LNCaP clone FGC (cell line): ENCODE measurements at places on chromosomes 6 and 20.
A peak's percentile ranks its signal among the peaks of the same experiment; 100 is the strongest.

- no peak for DNase-seq
These were observed 16.3 kb downstream of the PTPN1 start for GRCh38 chr20:50526403-50526989.

GRCh38 chr6:113587078-113587699 lies 270.0 kb upstream of the MARCKS start:
- DNase-seq: no peak

GRCh38 chr6:19424853-19425252 lies 412.3 kb upstream of the ID4 start:
- DNase-seq: no peak

DNA sequence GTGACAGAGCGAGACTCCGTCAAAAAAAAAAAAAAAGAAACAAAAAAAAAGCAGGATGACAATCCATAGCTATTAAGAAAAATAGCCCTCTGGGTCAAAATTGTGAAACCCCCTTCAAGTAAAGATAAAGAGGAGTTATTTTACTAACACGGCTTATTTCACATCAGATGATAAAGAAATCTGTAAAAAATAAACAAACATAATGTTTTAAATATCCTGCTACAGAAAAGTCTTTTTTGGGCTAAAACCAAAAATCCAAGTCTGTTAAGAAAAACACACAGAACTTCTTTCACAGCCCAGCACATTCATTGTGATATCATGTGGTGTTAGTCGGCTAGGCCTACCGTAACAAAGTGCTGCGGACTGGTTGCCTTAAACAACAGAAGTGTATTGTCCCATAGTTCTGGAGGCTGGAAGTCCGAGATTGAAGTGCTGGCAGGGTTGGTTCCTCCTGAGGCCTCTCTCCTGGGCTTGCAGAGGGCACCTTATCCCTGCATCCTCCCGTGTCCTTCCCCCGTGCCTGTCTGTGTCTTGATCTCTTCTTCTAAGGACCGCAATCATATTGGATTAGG lies 239.2 kb upstream of the TAB2 start:
- no peak for DNase-seq

DNA sequence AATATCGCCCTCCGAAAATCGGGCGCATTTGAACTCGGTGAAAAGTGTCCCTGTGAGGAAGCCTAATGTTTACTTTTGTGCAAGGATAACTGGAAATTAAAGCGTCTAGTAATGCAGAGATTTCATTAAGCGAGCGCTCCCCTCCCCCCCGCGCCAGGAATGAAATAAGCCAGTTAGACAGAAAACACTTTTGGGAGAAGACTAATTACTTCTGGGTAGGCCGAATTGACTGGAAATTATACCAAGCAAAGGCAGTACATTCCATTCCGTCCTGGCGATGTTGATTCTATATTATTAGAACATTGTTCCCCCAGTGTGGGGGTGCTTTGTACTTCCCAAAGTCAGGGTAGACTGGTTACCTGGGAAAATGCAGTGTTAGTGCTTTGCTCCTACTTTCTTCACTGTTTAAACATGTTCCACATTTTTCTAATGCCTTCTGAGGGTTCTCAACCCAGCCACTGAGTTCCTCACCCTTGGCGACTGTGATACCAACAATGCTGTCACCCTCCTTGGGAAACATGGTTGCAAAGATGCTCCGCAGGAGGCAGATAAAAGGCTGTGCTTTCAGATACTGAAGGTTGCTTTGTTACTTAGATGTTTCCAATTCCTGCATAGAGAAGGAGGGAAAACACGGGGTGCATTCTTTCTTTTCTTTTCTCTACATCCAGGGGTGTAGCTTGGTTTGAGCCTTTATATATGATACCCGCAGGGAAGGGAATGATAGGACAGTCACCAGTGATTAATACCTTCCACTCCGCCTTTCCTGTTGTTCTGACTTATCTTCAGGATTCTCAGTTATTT lies 2.6 kb downstream of the GJA1 start:
- DNase-seq: no peak

- no peak for DNase-seq
These were observed 109.6 kb downstream of the DLL1 start for GRCh38 chr6:170181338-170181690.

DNA sequence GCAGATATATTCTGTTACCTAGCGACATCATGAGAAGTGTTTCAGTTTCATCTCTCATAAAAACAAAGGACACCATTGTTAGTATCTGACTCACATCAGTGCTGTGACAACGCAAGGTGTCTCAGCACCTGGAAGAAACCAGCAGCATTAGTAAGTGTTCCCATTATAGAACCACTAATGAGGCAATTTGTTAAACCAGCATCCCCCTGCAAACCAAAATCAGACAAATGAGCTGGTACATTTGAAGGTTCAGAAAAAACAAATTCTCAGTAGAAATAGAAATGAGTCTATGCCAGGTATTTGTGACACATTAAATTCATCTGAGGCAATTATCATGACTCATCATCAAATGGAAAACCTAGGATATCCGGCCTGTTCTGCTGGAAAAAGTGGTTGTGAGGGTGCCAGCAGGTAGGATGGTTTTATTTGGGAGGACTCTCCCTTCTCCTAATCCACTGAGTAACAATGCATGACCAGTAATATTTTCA lies 151.7 kb downstream of the TMEM200A start:
- no peak for DNase-seq

GRCh38 chr6:134363323-134364039 lies 45.6 kb upstream of the SGK1 start:
- DNase-seq: no peak

- no peak for DNase-seq
These were observed 56.4 kb downstream of the SNRNP48 start for GRCh38 chr6:7646394-7646793.

DNA sequence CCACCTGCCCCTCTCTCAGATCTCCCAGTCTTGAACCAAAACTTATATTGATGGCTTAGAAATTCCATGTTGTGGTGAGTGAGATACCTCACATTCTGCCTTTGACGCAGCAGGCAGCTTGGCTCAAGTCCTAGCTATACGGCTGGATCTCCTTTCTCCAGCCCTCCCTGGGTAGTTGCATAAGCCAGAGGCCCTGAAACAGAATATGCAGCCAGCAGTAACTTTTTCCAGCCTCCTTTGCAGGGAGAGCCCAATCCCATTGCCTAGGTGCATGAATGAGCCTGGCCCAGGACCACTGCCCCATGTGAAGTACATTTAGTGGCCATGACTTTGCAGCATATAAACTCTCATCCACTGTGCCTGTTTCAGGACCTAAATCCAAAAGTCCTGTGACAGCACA lies 202.2 kb upstream of the CDYL start:
- DNase-seq: no peak

GRCh38 chr20:58420798-58421496 lies 31.9 kb downstream of the VAPB start:
- no peak for DNase-seq

DNA sequence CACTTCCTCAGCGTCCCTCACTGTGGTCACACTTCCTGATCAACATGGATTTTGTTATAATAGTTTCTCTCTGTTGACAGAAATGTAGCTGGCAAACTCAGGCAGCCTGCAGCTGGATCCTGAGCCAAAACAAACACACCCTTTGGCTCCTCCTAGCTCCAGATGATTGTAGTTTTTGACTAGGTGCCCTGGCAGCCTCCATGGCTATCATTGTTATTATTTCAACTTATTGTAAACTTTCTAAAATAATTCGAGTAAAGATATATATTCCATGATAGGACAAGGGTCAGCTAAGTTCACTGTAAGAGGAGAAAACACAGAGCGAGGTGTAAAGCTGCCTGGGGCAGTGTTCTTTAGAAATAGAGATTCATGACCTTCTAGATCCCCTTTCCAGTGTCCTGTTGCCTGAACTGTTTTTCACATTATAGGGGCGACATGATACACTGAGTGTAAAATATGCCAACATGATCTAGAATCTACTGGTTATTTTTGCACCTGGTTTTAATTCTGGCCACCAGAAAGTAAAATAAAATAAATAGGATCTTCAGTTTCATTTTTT lies 98.2 kb upstream of the HDGFL1 start:
- DNase-seq: peak; percentile 96

GRCh38 chr6:56745971-56746370 lies 103.3 kb upstream of the DST start:
- DNase-seq: no peak

DNA sequence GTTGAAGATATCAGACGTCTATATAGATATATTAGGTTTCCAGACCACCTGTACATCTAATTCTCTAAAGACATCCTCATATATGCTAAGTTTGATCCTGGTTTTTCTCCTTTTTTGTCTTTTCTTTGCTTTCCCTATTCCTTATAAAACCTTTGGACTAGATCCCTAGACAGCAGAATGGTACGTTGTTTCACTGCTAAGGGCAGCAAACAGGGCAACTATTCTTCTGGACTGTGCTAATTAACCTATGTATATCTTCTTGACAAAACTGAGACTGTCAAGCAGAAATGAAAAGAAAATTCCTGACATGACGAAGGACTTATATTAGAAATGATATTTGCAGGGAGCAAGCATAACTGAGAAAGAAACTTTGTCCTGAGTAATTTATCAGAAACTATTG lies 19.1 kb downstream of the ME1 start:
- DNase-seq: no peak

DNA sequence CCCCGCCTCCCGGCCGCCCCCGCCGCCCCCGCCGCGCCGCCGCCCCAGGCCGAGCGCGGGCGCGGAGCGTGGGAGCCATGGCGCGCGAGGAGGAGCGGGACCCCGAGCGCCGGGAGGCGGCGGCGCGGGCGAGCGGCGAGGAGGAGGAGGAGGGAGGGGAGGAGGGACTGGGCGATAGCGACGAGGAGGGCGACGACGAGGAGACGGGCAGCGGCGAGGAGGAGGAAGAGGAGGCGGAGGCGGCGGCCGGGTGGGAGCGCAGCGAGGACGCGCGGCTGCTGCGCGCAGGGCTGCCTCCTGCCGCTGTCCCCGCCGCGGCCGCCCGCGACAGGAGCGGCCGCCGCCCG lies at the start of gene SLC24A3:
TSS of gene SLC24A3 (plus strand) at position 174 of the 347 bp plus-strand sequence.
- no peak for DNase-seq

GRCh38 chr6:125818772-125819260 lies 28.1 kb downstream of the NCOA7 start:
- no peak for DNase-seq

DNA sequence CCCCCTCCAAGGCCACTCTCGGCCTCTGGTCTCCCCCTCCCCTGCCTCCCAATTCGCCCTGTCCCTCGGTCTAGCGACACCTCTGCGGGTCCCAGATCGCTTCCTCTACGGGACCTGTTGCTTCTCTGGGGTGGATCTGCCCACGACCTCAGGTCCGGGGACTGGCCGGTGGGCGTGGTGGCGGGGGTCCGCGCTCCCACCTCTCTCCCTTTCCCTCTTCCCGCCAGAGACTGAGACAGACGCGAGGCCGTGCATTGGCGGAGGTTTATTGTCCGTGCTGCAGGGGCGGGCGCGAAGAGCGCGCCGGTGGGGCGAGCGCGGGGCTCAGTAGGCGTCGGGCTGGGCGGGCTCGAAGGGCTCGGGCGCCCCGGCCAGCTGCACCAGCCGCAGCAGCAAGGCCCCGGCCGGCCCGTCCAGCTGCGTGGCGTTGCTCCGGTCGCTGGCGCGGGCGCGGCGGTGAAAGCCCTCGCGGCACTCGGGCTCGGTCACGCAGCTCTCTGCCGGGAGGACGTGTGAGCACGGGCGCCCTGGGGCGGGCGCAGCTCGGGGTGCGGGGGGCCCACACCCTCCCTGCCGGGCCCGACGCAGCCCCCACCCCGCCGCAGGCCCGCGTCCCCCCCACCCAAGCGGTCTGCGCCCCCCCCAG lies 2.1 kb downstream of the AVP start:
- no peak for DNase-seq

GRCh38 chr20:23456873-23457272 lies 4.2 kb upstream of the CST11 start:
- no peak for DNase-seq

- no peak for DNase-seq
These were observed 296.8 kb downstream of the TENT5A start for GRCh38 chr6:81455641-81456040.

DNA sequence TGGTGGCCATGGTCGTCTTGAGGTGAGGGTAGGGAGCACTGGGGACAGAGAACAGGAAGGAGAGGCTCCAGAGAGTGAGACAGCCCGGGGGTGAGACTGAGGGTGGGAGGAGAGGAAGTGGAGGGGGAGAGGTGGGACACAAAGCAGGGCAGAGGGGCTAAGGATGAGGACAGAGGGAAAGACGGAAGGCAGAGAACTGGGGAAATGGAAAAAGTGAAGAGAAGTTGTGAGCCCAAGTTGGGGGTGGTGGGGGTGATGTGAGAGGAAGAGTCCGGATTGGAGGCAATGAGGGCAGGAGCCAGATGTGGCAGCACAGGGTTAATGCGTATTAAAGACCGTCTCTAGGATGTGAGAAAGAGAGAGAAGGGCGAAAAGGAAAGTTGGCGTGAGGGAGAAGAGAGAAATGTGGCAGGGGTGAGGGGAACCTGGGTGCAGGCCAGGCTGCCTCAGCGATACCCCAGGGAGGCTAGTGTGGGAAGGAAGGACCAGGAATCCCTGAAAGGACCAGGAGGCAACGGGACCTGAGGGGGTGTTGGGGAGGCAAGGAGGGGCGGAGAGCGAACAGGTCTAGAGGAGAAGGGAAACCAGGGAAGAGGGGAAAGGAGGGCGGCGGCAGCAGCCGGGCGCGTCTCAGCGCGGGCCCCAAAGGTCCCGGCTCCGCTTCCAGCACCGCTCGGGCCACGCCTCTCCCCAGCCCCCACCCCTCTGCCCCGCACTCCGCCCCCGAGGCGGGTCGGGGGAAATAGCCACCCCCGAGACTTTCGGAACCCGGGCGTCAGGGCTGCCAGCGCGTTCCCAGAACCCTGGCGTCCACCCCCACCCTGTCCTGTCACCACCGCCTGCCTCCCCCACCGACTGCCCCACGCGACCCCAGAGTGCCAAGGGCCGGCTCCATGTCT lies at the start of gene PPP1R18:
TSS of gene PPP1R18 (minus strand) at position 637 of the 899 bp plus-strand sequence. CDS start at position 10, 627 bp downstream.
- no peak for DNase-seq

- DNase-seq: no peak
These were observed 1.5 kb downstream of the FAM135A start for GRCh38 chr6:70414813-70415212.

GRCh38 chr20:44069203-44070011 lies 117.6 kb downstream of the JPH2 start:
- DNase-seq: no peak

DNA sequence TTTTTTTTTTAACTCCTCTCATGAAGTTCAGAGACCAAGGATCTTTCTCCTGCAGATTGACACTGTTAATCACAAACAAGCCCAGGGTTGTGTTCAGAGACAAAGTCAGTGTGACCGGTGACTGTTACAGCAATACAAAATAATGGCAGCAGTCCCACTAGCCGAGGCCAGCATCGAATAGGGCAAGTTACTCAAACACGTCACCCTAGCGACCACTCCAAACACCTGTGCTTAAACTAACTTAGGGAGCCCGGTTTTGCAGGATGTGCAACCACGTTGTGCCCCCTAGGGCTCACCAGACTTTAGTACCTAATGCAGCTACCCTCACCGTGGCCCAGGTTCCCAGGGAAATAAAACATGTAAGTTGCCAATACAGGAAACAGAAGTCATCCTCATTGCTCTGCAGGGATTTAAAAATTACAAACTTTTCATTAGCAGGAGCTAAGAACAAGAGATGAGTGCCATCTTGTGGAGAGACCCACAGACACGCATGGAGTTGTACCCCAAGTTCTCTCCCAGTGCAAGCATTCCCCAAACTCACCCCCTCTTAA lies 38.1 kb downstream of the FAM50B start:
- DNase-seq: no peak

GRCh38 chr6:87139236-87139635 lies 16.1 kb upstream of the ZNF292 start:
- DNase-seq: peak; percentile 10

GRCh38 chr6:136761227-136761922 lies 30.9 kb downstream of the MAP3K5 start:
- DNase-seq: peak; percentile 50

GRCh38 chr6:61953851-61954250 lies 332.2 kb downstream of the KHDRBS2 start:
- no peak for DNase-seq

- no peak for DNase-seq
These were observed 310.7 kb downstream of the CD83 start for GRCh38 chr6:14428269-14428668.
